Umbilical cord (tissue), 2 donors: ENCODE measurements at places on chromosomes 2 and 18. TPM values are rescaled to one million over a fixed set of nuclear protein-coding genes. Genes with fewer than 3 reads are reported as not detected.

DNA sequence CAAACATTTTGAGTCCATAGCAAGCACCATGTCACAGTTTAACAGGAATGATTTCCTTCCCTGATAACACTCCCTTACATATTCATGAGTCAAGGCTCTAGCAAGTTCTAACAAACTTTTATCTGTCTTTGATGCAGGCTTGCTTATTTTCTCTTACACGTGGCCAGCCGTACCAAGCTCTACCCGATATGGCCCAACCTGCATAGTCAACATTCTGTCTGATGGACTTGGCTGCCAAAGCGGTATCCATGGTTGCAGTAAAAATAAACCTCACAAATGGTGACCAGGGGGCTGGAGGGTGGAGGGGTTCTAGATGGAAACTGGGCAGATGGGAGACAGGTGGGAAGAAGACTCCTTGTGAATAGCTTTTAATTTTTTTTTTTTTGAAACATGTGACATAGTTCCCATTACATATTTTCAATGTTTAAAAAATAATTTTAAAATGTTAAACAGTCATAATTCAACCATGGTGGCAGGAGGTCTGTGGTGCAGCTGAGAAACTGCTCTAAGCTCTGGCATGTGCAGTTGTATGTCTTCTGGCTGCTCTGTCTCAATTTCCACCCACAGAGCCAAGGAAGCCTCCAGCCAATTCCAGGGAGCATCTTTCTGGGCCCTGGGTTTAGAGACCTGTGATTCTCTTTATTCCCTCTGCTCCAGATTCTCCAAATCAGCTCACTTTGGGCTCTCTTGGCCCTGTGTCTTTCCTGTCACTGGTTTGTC is 20.7 kb upstream of the CXCR1 start:
- peak; percentile 32 for DNase-seq

DNA sequence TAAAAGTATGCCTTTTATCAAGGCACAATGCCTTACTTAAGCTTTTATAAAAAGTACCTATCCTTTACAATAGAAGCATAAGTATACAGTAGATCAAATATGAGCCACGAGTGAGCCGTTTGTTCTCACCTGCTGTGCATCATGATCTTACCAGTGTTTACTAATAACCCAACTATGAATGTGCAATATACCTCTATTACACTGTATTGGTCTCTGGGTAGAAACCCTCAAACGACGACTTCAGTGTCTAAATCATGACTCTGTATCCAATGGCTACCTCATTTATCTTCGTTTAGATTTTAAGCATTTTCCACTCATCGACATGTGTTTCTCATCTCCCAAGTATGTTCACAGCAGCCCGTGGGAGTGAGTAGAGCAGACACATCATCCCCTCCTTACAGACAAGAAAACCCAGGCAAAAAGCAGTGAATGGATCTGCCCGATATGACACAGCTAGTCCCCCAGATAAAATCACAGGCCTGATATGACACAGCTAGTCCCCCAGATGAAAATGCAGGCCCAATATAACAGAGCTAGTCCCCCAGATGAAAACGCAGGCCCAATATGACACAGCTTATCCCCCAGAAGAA is 279.8 kb downstream of the TNS1 start:
- DNase-seq: no peak

DNA sequence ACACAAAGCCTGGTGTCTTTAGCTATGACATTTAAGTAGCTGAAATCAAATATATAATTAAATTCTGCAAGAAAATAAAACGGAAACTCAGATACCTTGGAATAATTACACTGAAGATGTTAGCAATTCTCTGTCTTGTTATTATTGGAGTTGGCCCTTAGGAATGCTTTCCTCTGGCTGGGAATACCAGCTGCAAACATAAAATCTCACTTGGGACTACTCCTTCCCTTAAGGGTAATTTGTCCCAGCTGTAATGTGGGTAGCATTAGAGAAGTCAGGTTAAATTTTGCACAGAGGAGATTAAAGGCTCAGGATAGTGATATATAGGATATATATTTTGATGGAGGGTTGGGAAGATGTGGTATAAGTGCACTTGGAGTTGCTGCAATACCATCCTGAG is 37.3 kb upstream of the GRP start:
- no peak for DNase-seq

DNA sequence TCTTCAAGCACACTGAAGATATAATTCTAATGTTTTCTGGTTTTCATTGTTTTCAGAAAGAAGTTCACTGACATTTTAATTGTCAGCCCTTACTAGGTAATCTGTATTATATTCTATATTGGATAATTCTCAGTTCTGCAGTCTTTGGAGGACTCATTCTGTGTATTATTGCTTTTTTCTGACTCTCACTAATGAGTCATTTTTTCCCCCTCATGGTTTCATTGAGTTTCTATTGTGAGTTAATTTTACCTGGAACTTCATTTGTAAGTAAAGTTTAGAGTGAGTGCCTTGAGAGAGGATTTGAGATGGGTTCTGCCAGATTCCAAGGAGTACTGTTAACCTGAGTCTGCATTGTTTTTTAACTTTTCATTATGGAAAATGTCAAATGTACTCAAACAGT is 90.4 kb upstream of the LYPD1 start:
- no peak for DNase-seq

Gene SPATA3
- not detected for total RNA-seq

- DNase-seq: no peak
These were observed 225.8 kb upstream of the COPS8 start for GRCh38 chr2:236859908-236860307.

DNA sequence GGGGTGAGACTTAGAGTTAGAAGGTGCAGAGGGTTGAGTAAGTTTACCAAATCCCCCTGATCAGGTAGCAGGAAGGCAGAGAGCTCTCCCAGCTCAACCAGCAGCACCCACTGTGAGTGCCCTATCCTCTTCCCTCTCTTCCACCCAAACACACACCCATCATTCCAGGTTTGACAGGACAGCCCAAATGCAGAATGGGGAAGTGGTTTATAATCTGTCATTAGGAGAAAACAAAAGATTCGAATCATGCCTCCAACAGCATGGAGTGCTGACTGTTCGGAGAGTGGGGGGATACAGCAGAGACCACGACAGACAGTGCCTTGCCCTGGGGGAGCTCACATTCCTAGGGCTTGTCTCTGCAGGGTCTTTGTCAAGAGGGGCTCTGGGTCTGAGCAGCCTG is 11.7 kb downstream of the CXCR2 start:
- DNase-seq: no peak

DNA sequence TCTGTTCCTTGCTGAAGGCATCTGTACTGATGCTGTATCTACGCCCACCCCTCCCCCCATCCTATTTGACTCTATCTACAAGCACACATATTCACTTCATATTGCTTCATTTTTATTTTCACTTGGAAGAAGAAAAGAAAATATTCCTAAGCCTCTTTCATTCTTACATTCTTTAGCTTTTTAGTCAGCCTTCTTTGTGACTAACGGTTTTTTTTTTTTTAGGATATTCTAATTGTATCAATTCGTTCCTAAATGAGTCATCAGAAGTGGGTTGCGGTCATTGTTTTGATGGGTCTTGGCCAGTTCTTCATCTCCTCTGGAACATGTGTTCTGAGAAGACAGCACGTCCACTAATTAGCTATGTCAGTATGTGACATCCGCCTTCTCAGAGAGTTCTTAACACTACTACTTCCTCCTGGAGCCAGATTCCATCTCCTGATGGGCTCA is 88.7 kb downstream of the MYO1B start:
- DNase-seq: no peak

Gene B3GNT7
- 3.9 TPM for total RNA-seq

DNA sequence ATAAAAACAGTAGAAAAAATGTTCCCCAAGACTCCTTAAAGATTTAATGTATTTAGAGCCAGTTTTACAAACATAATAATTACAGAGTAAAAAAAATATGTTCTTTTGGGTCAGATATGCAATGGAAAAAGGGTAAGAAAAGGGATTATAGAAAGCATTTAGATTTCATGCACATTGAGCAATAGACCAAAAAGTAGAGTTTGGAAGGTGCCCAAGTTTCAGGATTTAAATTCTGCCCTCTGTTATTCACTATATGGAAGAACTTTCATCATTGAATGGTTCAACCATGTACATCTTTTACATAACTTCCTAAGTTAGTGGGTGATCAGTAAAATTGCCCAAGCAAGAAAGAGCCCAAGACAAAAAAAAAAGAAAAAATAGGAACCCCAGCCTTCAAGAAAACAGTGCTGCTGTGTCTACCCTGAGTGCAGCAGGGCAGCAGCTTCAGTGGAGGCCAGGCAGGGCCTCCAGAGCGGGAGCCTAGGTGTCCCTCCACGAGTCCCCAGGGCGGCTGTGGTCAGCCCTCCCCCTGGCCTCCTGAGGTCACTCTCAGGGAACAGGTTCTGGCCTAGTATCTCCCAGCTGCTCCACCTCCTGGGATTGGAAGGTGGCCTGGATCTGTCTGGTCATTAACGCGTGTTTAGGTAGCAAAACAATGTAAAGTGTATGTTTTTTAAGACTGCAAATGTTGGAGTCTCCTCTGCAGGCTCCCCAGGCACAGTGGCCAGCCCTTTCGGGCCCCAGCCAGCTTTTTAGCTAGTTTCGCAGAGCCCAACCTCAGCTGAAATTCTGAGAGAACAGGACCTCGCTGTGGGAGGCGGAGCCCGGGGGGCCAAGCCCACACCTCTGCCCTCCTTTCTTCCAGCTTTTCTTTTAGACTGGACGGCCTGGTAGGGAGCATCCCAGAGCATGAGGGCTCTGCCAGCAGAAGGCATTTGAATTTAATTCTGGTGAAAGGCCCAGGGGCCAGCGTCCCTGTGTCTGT is 77.3 kb downstream of the TEX51 start:
- peak; percentile 79 for DNase-seq

DNA sequence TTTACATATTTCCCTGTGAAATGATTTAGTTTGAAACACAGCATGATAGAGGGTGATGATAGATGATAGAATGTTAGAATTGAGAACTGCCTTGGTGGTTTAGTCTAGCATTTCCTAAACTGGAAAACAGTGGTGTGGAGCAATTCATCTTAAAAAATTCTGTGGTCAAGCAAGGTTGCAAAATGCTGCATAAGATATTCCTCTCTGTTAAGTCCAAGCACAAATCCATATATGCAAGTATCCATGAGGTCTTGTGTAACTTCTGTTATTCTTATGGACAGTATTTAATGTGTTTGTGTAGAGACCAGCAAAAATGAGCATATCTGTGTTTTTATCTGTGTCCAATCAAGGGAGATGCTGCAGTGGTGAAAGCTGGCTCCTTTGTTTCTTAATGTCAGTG is 30.0 kb downstream of the CPS1 start:
- DNase-seq: peak; percentile 12
